Esophagus muscularis mucosa (tissue), 4 donors: ENCODE measurements at places on chromosomes 13 and 19.

GRCh38 chr19:6753178-6754031 lies 13.8 kb downstream of the SH2D3A start:
- peak; percentile 96 for DNase-seq

- no peak for DNase-seq
These were observed 6.0 kb downstream of the DBP start for GRCh38 chr19:48631225-48631624.

GRCh38 chr13:64164435-64164834 lies 2748.8 kb upstream of the PCDH20 start:
- no peak for DNase-seq

GRCh38 chr13:112696001-112696868 lies 6.4 kb downstream of the ATP11A start:
- DNase-seq = no peak

GRCh38 chr13:43915451-43915850 lies 35.7 kb downstream of the LACC1 start:
- DNase-seq = no peak

GRCh38 chr19:17001603-17002183 lies 24.9 kb downstream of the CPAMD8 start:
- no peak for DNase-seq

DNA sequence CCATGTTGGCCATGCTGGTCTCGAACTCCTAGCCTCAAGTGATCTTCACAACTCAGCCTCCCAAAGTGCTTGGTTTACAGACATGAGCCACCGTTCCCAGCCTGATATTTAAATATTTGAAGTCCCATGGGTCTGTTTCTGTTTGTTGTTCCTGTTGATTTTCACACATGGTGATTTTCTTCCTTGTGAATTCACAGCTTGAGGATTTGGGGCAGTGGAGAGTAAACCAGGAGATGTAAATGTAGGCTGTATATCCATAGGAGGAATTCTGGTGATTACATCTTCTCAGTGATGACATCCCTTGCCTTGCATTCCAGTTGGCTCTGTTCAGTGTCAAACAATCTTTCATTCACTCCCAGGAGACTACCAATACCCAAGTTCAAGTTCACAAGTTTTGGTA lies 471.9 kb downstream of the KCTD12 start:
- DNase-seq = no peak
